ENCODE measurements at places on chromosomes 5 and 9.

DNA sequence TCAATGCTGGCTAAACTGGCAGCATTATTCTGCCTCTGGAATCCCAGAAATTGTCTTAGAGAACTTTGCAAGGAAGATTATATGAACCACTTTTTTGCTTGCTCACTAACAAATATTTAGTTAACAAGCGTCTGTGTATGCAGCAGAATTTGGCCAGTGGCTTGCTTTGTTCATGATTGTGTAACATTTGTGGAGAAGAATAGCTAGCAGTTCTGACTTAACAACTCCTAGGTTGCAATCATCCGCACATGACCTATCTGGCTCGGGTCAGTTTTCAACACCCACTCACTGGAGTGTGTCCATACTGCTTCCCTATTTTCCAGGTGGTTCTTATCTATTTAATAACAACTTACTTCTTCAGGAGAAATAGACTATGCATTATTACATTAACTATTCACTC lies 98.5 kb downstream of the SNX18 start:
- peak; percentile 59 for DNase-seq

- peak; percentile 98 for DNase-seq
These were observed 53.7 kb downstream of the LHFPL2 start for GRCh38 chr5:78594610-78595457.

- DNase-seq = no peak
These were observed 6.5 kb downstream of the SPAAR start for GRCh38 chr9:35915681-35916294.

DNA sequence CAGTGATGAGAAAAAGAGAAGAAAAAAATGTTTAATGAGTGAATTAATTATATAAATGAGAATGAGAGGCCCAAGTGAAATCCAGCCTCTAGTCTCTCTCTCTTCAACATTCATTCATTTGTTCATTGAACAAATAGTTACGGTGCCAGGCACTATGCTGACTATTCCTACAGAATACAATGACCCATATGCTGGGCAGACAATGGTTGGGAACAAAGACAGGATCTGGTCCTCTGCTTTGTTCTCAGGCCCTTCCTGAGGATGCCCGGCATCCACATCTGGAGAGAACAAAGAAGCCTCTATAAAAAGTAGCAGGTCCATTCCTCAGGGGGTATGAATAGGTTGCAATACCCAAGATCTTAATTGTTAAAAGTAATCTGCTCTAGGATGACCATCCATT lies 6.9 kb downstream of the ADAM19 start:
- DNase-seq = no peak

DNA sequence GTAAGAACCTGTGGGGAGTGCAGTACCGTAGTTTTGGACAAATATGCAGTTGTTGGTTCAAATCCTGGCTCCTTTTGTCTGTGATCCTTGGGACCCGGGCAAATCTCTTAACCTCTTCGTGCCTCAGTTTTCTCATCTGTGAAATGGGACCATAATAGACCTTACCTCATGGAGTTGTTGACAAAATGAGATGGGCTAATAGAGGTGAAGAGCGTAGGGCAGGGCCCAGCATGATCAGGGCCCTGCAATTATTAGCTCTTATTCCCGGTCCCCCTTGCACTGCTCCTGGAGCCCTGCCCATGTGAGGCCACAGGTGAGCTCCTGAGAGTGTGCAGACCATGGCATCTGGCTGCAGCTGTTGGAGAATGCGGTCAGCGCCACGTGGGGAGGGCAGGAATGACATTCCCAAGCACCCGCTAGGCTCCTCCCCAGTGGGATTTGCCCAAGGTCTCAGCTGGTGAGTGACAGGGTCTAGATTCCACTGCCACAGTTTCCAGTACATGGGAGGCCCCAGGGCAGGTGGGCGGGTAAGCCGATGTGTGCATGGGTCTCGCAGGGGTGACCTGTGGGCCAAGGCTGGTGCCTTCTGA lies 41.0 kb downstream of the NEK6 start:
- DNase-seq = no peak

DNA sequence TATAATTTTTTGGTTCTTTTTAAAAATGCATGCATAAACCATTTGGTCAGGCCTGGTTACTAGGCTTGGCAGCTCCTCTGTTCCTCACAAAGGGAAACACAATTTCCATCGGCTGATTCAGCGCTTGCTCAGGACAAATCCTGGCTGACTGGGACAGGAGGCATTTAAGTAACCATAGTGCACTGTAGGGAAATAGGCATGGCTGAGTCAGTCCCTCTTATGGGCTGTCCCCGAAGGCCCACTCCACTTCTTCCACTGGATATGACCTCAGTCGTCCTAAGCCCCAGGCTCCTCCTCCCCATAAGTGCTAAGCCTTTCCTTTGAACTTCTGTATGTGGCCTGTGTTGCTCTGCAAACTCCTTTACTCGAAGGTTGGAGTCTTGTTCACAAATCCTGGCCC lies 71.2 kb upstream of the GLIS3 start:
- peak; percentile 39 for DNase-seq

DNA sequence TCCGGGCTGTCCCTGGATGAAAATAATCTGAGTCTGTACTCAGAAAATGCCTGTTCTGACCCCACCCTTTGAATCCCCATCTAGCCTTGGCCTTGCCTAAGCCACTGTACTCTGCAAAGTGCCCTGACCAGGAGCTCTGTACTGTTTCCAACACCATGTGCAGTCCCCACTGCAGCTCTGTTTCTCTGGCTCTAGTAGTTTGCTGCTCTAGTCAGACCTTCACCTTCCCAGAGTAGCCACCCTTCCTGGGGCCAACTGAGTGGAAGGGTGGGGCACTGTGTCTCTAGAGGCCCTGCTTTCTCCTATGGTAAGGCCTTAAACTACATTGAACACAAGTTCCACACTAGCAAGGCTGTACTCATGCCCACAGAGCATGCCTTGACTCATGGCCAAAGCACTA lies 31.9 kb downstream of the P4HA2 start:
- DNase-seq = no peak

GRCh38 chr5:40441733-40442132 lies 238.0 kb upstream of the PTGER4 start:
- no peak for DNase-seq

GRCh38 chr9:5563886-5564285 lies 53.6 kb downstream of the PDCD1LG2 start:
- DNase-seq = no peak

DNA sequence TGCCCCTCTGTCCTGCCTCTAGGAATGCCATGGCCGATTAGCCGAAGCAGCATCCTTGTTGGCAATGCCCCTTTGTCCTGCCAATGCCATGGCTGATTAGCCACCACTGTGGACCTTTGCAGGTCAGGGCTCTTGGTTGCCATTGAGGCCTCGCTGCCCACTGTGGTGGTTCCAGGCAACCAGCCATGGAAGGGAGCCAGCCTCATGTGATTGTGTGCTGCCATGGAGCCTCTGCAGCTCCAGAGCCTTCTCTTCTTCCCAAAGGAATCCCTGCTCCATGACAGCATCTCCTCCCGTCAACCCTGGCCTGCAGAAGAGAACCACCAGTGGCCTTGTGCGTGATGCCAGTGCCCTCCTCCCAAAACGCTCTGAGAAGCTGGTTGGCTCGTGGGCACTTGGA lies 187.0 kb downstream of the CACNA1B start:
- DNase-seq = no peak

All from BJ (cell line).